ENCODE measurements at places on chromosomes 16 and 17.

DNA sequence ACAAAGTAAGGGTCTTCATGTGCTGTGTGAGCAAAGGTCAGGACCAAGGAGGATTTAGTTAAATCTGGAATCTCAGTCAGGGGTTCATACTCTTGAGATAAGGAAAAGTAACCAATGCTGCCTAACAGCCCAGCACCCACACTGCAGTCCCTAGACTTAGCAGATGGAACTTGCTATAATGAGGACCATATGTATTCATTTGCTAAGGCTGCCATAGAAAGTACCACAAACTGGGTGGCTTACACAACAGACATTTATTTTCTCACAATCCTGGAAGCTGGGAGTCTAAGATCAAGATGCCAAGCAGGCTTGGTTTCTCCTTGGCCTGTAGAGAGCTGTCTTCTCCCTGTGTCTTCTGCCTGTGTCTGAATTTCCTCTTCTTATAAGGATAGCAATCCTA, 20.8 kb downstream of the ZP2 start:
- DNase-seq, result no peak

DNA sequence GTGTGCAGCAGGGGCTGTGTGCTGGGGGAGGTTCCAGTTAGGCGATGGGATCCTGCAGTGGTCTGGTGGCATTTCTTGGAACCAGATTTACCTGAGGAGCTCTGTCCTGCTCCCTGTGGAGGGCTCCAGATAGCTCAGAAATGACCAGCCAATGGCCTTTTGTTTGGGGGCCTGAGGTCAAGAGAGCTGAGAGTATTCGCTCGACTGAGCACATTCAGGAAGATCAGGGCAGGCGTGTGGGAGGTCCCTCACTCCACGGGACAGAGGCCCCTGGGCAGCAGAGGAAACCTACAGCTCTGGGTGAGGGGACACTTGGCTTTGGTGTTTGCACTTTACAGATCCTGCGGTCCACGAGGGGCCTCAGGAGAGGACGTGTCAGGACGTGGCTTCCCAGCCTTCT, 18.2 kb downstream of the DEF8 start:
- no peak for DNase-seq

- no peak for DNase-seq
Measured at GRCh38 chr17:75724016-75725003, 3.1 kb downstream of the ITGB4 start.

DNA sequence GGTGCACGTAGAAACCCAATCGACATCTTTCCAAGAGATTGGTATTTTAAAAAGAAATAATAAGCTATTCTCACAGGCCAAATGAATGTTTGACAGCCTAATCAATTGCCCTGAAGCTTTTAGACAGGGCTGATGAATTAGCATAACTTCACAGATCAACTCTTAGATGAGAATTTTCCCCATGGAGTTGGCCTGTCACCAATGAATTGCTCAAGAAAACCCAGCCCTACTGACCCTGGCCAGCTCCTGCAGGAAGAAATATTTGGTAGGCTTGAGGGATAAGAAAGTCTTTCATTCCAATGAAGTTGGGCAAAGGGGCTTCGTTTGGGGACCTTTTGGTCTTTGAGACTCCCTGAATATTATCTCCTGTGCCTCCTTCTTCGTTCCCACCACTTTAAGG, 23.4 kb upstream of the SEC14L1 start:
- DNase-seq, result no peak

DNA sequence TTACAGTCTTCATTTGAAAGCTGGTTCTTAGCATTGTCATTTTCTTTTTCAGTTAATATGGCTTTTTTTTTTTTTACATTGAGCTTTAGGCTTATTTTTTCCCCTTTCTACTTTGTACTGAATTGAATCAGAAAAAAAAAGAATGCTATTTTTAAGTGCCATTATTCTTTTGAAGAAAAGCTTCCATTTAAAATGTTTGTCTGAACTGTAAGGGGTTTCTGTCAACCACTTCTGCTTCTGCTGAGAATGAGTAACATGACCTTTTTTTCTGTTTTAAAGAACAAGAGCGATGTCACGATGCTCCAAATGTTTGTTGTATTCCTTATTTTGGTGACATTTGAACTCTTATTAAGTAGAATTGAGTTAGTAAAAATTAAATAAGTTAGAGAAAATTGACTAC, 50.0 kb downstream of the MRTFB start:
- no peak for DNase-seq
